CD4-positive, alpha-beta T cell treated with Interleukin-1 beta for 1 hour (primary cell): ENCODE measurements at places on chromosomes 12 and 14.

DNA sequence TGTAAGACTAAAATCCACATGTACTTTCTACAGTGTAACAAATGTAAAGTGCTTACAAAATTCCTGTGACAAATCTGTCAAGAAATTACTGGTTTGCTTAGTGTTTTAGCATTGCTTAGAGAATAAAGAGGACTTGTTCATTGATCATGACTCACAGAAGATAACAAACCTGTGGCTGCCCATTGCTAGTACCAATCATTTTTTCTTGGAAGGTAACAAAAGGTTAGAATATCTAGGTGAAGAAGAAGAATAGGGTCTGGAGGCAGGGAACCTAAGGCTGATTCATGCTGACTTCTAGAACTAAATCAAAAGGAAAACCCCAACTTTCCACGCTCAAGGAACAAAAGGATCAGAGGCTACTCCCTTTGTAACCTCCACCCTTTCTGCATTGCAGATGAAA is 232.7 kb upstream of the ABCD2 start:
- no peak for DNase-seq

DNA sequence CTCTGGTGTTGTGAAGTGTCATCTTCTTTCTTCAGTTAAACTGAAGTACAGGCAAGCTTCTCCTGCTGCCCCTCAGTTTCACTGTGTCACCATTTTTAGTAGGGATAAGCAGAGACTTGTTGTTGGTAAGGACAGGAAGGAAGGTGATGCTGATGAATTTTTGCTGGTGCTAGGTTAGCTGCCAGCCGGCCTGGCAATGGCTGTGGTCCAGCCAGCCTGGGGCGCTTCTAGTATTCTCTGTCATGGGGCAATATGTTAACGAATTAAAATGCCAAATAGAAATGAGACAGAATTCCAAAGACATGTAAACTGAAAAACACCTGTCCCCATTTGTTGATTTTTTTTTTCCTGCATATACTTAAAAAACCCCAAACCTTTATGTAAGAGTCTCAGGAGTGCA is 602.9 kb downstream of the DIO2 start:
- DNase-seq, result no peak

GRCh38 chr12:1618489-1618888 is 10.5 kb upstream of the WNT5B start:
- DNase-seq, result no peak

DNA sequence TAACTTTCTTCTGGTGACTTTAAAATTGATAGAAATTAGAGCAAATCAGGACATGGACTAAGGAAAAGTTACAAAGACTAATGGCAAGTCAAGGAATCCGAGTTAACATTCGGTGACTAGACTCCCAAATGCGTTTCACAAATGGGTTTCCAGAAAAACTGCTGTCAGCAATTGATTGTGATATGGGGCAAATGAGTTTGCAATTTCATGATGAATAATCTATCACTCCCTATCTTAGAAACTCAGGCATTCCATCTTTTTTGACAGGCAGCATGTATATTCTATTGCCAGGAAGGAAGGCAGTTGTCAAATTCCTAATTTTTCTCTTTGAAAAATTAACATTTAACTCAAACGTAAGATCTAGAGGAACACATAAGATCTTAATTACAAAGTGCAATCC is 40.5 kb upstream of the PLXNC1 start:
- no peak for DNase-seq

GRCh38 chr12:53295070-53295890 is at the start of gene PFDN5:
PFDN5 (plus strand) TSS chr12:53295542; CDS start chr12:53295568, 26 bp downstream.
- peak; percentile 91 for DNase-seq

DNA sequence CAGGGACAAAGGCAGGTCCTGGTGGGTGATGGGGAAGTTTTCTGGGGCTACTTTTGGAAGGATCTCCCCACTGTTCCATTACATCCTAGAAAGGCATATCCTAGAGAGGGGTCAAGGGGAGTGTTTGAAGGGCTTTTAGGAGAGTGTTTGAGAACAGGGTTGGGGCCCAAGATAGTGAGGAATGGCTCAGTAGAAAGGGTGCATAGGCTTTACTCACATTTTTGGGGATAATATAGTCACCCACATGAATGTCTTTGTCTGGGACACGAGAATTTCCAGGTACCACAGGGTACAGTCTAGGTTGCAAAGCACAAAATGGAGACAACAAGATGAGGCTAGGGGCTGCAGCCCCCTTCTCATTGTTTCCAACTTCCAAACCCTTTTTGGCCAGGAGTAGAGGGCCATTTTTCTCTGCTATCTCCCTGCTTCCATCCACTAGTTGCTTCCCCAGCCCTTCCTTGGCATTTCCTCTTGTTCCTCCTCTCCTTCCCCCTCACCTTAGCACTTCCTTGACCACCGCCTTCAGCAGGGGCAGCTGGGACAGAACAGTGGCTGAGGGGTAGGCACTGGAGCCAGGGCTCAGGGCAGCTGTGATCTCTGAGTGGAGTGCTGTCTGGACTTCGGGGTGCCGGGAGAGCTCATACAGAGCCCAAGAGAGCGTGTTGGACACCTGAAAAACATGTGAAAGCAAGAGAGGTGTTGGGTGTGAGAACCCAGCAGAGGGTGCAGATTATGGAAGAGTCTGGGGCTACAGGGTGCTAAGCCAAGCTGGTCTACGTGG is 2.8 kb downstream of the CYP27B1 start:
- no peak for DNase-seq

- no peak for DNase-seq
Measured at GRCh38 chr14:87049950-87050349, 943.0 kb downstream of the GALC start.

DNA sequence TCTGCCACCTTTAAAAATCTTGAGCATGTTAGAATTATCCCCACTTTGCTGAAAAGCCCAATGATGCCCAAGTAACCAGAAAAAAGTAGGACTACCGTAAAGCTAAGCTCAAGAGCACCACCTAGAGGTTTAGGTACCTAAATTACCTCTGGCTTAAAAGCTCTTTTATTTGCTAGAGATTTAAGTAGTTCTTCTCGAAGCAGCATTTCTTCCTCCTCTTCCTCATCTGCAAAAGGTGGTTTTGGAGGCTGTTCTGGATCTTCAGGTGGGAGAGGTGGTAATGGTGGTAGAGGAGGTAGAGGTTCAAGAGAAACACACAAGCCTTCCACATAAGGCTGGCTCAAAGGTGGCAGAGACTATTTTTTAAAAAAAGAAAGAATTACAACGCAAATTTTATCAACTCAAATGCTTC is 26.9 kb downstream of the ZFC3H1 start:
- DNase-seq, result peak; percentile 62

DNA sequence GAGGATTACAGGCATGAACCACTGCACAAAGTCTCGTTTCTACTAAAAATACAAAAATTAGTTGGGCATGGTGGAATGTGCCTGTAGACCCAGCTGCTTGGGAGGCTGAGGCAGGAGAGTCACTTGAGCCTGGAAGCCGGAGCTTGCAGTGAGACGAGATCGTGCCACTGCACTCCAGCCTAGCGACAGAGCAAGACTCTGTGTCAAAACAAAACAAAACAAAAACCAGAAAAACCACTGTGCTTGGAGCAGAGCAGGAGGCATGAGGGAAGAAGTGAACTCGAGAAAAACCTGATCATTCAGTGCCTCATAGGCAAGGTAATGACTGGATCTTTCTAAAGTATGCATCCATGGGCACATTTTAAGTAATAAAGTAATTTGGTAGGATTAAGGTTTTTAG is 487.8 kb downstream of the KCNH5 start:
- DNase-seq, result no peak

DNA sequence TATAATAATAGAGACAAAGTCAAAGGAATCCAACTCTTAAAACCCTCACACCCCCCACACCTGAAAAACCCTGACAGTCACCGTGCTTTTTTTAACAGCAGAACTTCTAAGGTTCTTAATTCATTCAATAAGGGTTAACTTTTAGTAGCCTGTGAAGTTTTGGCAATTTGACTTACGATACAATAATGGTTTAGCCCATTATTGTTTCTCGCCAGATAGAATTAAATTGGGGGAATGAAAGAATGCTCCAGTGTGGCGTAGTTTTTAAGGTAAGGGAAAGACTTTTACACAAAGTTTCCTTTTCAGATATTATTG is 604 bp upstream of the MAGOHB start:
- DNase-seq, result no peak

GRCh38 chr12:49288412-49288853 is 6.5 kb upstream of the PRPH start:
- DNase-seq, result peak; percentile 79

- DNase-seq, result no peak
Measured at GRCh38 chr12:124930586-124930985, 16.1 kb upstream of the UBC start.

DNA sequence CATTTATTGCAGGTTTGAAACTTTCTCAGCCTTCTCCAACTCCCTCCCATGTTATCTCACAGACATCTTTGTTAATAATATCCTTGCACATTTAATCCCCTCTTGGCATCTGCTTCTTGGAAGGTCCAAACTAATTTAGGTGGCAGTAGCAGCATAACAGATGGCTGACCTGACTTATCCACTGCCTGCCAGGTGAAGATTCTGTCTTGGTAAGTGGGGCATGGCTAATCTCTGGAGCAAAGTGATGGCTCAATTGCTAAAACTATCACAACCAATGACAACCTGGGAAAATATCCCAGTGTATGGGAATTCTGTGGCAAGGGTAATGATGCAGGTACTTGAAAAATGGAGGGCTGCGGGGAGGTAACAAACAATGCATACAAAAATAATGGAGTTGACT is 58.2 kb upstream of the ALG10B start:
- no peak for DNase-seq

DNA sequence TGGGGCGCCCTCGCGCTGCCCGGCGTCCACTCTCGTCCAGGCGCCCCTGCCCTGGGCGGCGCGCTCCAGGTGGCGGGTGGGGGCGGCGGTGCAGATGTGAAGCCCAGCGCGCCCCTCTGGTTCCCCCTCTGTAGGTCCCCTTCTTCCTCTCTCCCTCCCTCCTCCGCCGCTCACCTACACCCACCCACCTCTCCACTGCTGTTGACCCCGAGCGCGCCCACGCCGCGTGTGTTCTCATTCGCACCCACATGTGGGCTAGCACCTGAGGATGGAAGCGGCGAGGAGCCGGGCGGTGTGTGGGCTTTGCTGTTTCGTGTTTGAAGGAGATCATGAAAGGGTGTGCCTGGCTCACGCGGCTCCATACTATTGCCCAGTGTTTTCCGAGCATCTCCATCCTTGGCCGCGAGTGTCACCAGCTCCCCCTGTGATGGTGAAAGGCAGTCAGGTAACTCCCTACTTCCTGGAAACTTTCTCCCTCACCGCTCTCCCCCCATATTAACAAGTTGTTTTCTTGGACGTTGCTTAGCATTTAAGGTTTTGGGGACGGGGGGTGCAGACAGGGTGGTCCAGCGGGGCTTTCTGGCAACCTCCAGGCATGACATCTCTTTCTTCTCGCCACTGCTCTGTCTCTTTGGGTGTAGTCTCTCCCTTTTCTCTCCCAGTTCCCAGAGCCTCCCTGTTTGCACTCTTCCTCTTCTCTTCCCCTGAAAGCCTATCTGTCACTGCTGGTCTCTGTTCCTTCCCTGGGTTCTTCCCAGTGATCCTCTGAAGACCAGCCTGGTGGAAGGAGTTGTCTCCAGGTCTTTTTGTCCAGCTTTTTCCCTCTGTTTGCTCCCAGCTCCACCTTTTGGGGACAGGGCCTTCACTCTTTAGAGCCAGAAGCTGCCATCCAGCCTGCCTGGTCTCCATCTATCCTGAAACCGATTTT is 1.6 kb downstream of the CACNA1C start:
- no peak for DNase-seq

DNA sequence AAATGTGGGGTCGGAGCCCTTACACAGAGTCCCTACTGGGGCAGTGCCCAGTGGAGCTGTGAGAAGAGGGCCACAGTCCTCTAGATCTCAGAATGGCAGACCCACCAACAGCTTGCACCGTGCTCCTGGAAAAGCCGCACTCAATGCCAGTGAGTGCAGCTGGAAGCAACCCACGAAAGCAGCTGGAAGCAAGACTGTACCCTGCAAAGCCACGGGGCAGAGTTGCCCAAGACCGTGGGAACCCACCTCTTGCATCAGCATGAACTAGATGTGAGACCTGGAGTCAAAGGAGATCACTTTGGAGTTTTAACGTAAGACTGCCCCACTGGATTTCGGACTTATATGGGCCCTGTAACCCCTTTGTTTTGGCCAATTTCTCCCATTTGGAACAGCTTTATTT is 12.3 kb downstream of the GTF2A1 start:
- DNase-seq, result peak; percentile 8

- DNase-seq, result no peak
Measured at GRCh38 chr12:12327802-12328201, 22.2 kb downstream of the MANSC1 start.

DNA sequence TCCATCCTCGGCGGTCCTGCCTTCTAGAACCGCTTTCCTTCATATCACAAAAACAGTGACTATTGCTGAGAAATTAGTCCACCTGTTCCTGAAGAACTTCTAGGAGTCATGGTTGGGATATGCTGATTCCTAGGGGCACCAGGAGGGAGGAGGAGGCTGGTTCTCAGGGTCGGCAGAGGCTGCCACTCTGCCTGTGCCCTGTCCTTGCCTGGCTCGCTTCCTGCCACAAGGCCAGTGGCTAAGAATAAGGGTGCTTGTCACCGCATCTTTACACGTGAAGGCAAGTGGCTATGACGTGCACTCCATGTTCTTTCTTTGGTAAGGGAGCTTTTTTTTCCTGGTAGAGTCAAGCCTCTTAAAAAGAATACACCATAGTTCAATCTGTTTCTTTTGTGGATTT is 18.7 kb upstream of the DGLUCY start:
- DNase-seq, result no peak

- no peak for DNase-seq
Measured at GRCh38 chr12:26867080-26867479, 34.1 kb upstream of the ITPR2 start.

DNA sequence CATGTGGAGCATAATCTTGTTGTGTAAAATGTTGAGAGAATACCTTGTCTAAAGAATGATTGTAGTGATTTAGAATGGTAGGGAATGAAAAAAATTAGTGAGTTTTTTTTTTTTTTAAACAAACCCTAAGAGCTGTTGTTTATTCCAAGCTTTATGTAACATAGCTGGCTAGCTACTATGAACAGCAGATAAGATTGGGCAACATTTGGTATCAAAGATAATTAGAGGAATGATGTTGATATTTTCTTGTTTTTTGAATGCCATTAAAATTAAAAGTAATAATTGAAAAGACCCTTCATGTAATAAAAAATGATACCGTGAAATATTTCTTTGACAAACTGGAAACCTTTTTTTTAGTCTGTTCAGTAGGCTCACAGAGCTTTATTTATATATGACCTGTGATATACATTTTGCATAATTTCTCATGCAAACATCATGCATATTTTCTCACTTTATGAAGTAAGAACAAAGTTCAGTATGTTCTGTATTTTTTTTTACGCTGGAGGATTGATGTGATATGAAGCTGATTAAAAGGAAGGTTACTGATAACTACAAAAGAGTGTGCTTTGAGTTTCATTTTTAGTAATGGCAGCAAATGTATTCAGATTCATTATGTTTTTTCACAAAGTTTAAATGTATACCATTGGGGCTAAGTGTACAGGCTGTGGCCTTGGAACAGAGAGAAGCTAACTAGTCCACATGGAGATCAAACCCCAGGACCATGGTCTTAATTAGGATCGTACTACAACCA is 8.1 kb downstream of the CPSF6 start:
- DNase-seq, result no peak
